ENCODE measurements at places on chromosomes 1 and 21.

DNA sequence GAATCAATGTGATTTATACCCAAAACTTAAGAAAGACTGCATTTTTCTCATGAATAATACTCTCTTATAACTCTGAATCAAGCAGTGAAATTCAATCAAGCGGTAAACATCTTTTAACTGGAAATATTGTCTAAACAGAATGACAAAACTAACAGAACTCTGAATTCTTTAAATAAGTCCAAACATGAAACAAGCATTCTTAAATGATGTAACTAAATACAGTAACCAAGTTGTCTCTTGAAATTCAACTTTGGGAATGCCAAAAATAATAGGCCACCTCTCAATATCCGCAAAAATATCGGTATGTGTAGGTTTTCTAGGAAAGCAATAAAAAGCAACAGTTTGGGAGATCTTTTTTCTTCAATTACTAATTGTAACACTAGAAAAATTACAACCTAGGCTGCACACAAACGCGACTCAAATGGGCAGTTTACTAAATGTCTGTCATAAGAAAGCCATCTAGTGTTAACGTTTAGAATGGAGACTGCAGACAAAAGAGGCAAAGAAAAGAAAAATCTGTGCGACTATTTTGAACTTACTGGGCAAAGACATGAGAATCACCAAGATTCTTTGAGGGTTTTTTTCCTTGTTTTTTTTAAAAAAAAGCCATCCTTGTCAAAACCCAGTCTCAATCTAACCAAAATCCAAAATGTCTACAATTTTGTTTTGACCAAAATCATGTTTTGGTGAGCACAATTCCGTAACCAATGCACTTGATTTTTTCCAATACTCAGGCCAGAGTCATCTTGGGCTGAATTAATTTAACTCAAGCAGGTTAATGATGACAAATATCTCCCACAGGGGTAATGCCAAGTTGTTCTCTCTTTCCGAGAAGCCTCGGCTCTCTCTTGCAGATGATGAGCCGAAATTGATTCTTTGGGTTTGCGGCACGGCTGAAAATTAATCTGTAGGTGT lies 1.3 kb downstream of the SIPA1L2 start:
- H3K36me3 ChIP-seq = peaks cover 4% of the 10 kb centered on the region
- H3K27ac ChIP-seq = peak overlapping the region; percentile 98
- DNase-seq = no peak

DNA sequence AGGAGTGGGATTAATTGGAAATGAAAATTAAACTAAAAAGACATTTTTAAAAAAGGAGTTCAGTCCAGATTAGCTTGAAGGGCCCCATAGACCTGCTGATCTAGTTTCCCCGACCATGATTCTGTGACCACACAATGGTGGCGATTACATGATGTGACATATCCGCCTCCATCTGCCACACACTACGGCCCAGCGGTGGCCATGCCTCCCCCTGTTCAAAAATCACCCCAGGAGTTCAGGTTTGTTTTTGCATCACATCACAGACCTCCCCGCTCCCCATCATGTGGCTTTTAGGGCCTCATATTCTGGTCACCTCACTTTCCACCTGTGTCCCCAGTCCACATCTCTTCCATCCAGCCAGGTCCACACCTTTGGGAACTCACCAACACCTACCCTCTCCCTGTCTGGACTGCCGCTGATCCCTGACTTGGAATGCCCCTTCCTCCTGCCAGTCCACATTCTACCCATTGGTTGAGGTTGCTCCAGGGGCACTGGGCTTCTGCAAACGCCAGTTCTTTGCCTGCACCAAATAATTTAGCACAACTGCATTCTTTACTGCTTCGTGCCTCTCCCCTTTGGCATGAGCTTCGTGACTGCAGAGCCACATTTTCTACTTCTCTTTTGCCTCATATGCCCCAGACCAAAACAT lies 38.9 kb downstream of the CD247 start:
- H3K27me3 ChIP-seq = peaks cover 7% of the 10 kb centered on the region
- no peak overlapping the region for H3K4me3 ChIP-seq
- DNase-seq = no peak

GRCh38 chr1:69987881-69988280 lies 217.5 kb downstream of the LRRC40 start:
- H3K36me3 ChIP-seq = no peaks in the 10 kb centered on the region
- H3K4me1 ChIP-seq = no peaks in the 10 kb centered on the region
- H3K4me3 ChIP-seq = no peak overlapping the region
- no peak for DNase-seq
- no peak overlapping the region for H3K27ac ChIP-seq

DNA sequence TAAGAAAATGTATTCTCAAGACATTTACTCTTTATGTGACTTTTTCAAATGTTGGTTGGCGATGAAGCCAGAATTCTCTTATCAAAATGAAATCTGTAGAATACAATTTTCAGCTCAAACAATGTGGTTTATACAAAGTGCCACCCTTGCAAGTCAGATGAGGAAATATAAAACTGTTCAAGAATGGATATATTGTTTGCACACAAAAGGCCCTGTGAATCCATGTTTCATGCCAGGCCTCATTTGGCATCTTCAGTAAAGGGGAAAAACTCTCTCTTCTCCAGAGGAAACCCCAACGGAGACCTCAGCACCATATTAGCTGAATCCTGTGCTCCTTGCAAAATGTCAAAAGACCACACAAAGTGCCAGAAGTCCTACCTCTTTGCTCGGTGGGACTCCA lies 310.4 kb downstream of the RRAGC start:
- H3K4me3 ChIP-seq = no peak overlapping the region
- H3K4me1 ChIP-seq = peaks cover 25% of the 10 kb centered on the region
- H3K27ac ChIP-seq = no peak overlapping the region
- peaks cover 3% of the 10 kb centered on the region for H3K27me3 ChIP-seq
- H3K36me3 ChIP-seq = no peaks in the 10 kb centered on the region
- no peak for DNase-seq

GRCh38 chr1:165218731-165219130 lies 137.8 kb downstream of the LMX1A start:
- no peak overlapping the region for H3K4me3 ChIP-seq
- H3K27ac ChIP-seq = no peak overlapping the region
- H3K27me3 ChIP-seq = no peaks in the 10 kb centered on the region
- H3K4me1 ChIP-seq = no peaks in the 10 kb centered on the region
- no peak for DNase-seq

GRCh38 chr1:29398431-29398830 lies 162.1 kb downstream of the PTPRU start:
- no peak overlapping the region for H3K4me3 ChIP-seq
- no peaks in the 10 kb centered on the region for H3K4me1 ChIP-seq
- H3K27me3 ChIP-seq = peaks cover 2% of the 10 kb centered on the region
- no peaks in the 10 kb centered on the region for H3K36me3 ChIP-seq
- no peak for DNase-seq

DNA sequence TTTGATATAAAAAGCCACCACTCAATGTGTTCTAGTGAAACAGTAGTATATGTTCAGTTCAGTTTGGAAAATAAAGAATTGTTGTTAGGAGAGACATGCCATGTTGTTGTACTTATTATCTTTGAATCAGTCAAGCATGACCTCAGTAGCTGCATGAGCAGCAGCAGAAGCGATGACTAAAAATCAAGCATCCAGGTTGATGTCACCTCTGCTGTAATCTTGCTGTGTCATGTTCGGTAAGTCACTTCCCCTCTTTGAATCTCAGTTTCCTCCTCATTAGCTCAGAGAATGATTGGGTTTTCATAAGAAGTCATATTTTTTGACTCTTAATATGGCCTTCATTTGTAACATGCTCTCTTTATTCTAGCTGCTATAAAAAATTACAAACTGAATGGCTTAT lies 428.4 kb upstream of the B3GALT2 start:
- no peak overlapping the region for H3K4me3 ChIP-seq
- DNase-seq = no peak
- H3K36me3 ChIP-seq = no peaks in the 10 kb centered on the region
- no peak overlapping the region for H3K27ac ChIP-seq

- no peaks in the 10 kb centered on the region for H3K27me3 ChIP-seq
- DNase-seq = no peak
- H3K27ac ChIP-seq = no peak overlapping the region
- H3K4me1 ChIP-seq = peaks cover 9% of the 10 kb centered on the region
- no peak overlapping the region for H3K4me3 ChIP-seq
- H3K36me3 ChIP-seq = peaks cover 6% of the 10 kb centered on the region
These were observed 218.0 kb downstream of the ZP4 start for GRCh38 chr1:237672748-237673147.

- DNase-seq = no peak
- no peak overlapping the region for H3K4me3 ChIP-seq
- H3K27ac ChIP-seq = no peak overlapping the region
- H3K4me1 ChIP-seq = peaks cover 3% of the 10 kb centered on the region
- no peaks in the 10 kb centered on the region for H3K36me3 ChIP-seq
- H3K27me3 ChIP-seq = no peaks in the 10 kb centered on the region
These were observed 23.9 kb downstream of the FASLG start for GRCh38 chr1:172682812-172683211.

DNA sequence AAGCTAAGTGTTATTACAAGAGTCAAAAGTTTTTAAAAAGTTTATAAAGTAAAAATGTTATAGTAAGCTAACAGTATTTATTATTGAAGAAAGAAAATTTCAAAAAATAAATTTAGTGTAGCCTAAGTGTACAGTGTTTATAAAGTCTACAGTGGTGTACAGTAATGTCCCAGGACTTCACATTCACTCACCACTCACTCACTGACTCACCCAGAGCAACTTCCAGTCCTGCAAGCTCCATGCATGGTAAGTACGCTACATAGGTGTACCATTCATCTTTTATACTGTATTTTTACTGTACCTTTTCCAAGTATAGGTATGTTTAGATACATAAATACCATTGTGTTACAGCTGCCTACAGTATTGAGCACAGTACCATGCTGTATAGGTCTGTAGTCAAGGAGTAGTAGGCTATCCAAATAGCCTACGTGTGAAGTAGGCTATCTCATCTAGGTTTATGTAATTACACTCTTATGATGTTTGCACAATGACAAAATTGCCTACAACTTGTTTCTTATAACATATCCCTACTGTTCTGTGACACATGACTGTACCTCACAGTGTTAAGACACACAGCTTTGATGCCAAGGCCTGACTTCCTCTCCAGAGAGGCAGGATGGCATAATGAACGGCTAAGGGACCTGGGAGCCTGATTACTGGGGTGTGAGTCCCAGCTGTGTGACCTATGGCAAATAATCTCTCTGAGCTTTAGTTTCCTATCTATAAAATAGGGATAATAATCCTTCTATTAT lies 12.7 kb downstream of the DHCR24 start:
- H3K27ac ChIP-seq = no peak overlapping the region
- no peak for DNase-seq
- no peaks in the 10 kb centered on the region for H3K27me3 ChIP-seq
- H3K36me3 ChIP-seq = peaks cover 4% of the 10 kb centered on the region
- no peaks in the 10 kb centered on the region for H3K4me1 ChIP-seq

- no peak overlapping the region for H3K4me3 ChIP-seq
- H3K27me3 ChIP-seq = peaks cover 19% of the 10 kb centered on the region
- peaks cover 2% of the 10 kb centered on the region for H3K4me1 ChIP-seq
- no peaks in the 10 kb centered on the region for H3K36me3 ChIP-seq
- DNase-seq = no peak
These were observed 2.9 kb downstream of the ADAMTS1 start for GRCh38 chr21:26842300-26842699.

GRCh38 chr1:192936313-192937018 lies 122.7 kb downstream of the UCHL5 start:
- H3K4me1 ChIP-seq = no peaks in the 10 kb centered on the region
- no peak for DNase-seq
- no peaks in the 10 kb centered on the region for H3K27me3 ChIP-seq
- no peak overlapping the region for H3K4me3 ChIP-seq
- no peaks in the 10 kb centered on the region for H3K36me3 ChIP-seq

- no peak overlapping the region for H3K27ac ChIP-seq
- peaks cover 2% of the 10 kb centered on the region for H3K27me3 ChIP-seq
- no peak overlapping the region for H3K4me3 ChIP-seq
- no peaks in the 10 kb centered on the region for H3K36me3 ChIP-seq
- no peak for DNase-seq
- no peaks in the 10 kb centered on the region for H3K4me1 ChIP-seq
These were observed 64.3 kb upstream of the TTC34 start for GRCh38 chr1:2865571-2866421.

DNA sequence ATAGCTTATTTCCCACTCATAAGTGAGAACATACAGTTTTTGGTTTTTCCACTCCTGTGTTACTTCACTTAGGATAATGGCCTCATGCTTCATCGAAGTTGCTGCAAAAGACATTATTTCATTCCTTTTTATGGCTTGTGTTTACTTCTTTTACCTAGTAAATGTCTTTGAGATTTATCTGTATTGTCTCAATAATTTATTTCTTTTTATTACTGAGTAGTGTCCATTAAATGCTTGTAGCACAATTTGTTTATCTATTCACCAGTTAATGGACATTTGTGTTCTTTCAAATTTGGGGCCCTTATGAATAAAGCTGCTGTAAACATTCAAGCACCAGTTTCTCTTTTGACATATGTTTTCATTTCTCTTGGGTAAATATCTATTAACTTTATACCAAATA lies 86.0 kb downstream of the UCHL5 start:
- no peaks in the 10 kb centered on the region for H3K36me3 ChIP-seq
- DNase-seq = no peak
- no peaks in the 10 kb centered on the region for H3K27me3 ChIP-seq
- no peak overlapping the region for H3K27ac ChIP-seq
- no peak overlapping the region for H3K4me3 ChIP-seq

- no peak overlapping the region for H3K4me3 ChIP-seq
- peaks cover 4% of the 10 kb centered on the region for H3K4me1 ChIP-seq
- H3K27me3 ChIP-seq = peaks cover under 1% of the 10 kb centered on the region
- DNase-seq = no peak
These were observed 79.2 kb upstream of the SAMD11 start for GRCh38 chr1:844472-845026.

DNA sequence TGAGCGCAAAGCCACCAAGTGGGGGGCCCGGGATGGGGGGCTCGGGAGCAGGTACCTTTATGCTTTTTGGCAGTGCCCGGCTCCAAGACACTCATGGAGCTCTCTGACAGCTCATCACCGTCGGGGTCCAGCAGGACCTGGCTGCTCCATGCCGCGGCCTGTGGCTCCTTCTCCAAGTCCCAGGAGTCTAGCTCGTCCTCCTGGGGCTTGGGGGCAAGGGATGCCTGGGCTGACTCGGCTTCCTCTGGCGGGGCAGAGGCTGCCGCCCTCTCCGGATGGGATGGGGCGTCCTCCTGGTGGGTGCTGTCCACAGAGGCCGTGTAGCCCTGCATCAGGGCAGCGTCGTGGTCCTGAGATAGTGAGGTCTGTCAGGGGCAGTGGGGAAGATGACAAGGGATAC lies 19.9 kb upstream of the PRDM15 start:
- no peaks in the 10 kb centered on the region for H3K27me3 ChIP-seq
- H3K27ac ChIP-seq = no peak overlapping the region
- H3K36me3 ChIP-seq = no peaks in the 10 kb centered on the region
- no peak for DNase-seq

DNA sequence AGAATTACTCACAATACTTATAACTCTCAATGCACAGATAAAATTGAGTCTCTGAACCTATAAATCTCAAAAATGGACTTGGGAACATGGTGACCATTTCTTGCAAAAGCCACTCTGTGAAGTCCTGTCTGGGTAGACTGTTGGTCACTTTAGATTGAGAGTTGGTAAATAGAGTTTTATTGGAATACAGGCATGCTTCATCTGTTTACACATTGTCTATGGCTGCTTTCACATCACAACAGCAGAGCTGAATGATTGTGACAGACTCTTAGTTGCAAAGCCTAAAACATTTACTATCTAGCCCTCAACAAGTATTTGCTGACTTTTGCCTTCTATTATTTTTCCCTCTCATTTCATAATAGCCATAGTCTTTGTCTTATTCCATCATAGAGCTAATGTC lies 24.1 kb upstream of the ASPM start:
- no peaks in the 10 kb centered on the region for H3K36me3 ChIP-seq
- H3K27ac ChIP-seq = no peak overlapping the region
- no peaks in the 10 kb centered on the region for H3K4me1 ChIP-seq
- H3K27me3 ChIP-seq = no peaks in the 10 kb centered on the region

- peaks cover 51% of the 10 kb centered on the region for H3K4me1 ChIP-seq
- peaks cover 3% of the 10 kb centered on the region for H3K27me3 ChIP-seq
- peak overlapping the region; percentile 31 for H3K4me3 ChIP-seq
- peak overlapping the region; percentile 75 for H3K27ac ChIP-seq
These were observed 98.5 kb downstream of the RERE start for GRCh38 chr1:8718850-8719361.

Measured in glutamatergic neuron (in vitro differentiated cells).